ENCODE measurements at places on chromosomes 16 and 17. TPM values are rescaled to one million over a fixed set of nuclear protein-coding genes. Genes with fewer than 3 reads are reported as not detected.

The RNF222 gene
- total RNA-seq: not detected

The ST6GALNAC2 gene
- total RNA-seq: 3.1 TPM

The NEURL4 gene
- 22.8 TPM for total RNA-seq

The OR1F1 gene
- total RNA-seq: not detected
